ENCODE measurements at places on chromosomes 5 and 9.

DNA sequence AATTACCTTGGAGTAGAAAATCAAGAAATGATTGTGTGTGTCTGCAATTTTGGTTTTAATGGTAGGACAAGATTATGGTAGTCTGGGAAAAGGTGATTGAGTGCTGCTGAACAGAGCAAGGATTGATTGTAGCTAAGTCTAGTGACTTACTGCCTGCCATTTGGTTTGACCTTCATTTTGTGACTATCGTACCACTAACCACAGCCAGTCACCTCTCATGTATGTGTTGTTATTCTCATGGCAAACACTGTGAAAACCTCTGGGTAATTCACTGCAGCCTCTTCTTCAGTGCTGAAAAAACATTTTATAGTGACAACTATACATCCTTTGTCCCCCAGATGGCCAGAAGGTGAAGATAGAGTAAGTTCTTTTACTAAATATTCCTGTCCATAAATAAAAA lies 37.5 kb downstream of the CTNNA1 start:
- DNase-seq: no peak

- DNase-seq: peak; percentile 82
Observed at GRCh38 chr9:89529243-89530035, 31.5 kb upstream of the SEMA4D start.

DNA sequence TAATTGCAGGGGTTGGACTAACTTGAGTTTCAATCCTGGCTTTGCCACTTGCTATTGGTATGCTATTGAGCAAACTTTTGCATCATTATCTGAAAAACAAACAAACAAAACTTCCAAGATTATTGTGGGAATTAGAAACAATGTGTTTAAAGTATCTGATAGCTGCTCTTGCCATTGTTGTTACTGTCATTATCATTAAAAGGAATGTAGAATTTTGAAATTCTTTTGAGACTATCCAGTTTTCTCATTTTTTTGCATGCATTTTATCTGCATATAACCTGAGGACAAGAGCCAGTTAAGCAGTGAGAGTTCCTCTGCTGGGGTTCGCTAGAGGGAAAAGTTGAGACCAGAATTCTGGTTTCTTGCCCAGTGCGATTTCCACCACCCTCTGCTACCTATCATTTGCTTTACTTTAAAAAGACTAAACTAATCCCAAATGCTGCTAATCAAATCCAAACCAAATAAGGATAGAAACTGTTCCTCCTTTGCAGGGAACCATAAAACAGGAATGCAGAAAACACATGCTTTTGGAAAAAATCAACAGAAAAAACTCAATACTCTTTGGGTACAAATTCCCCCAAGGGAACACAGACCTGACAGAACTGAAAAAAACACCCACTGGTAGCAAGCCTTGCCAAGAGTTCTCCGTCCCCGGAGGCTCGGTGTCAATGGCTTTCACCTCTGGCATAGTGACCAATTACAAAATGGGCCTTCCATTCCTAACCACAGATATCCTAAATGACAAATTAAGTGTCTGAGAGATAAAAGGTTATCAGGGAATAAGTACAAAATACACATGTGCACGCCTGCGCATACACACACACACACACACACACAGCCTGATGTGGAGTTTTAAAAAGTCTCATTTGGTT lies 373.7 kb downstream of the ARL15 start:
- DNase-seq: no peak

- DNase-seq: no peak
Observed at GRCh38 chr5:159605585-159605984, 275.3 kb upstream of the IL12B start.

DNA sequence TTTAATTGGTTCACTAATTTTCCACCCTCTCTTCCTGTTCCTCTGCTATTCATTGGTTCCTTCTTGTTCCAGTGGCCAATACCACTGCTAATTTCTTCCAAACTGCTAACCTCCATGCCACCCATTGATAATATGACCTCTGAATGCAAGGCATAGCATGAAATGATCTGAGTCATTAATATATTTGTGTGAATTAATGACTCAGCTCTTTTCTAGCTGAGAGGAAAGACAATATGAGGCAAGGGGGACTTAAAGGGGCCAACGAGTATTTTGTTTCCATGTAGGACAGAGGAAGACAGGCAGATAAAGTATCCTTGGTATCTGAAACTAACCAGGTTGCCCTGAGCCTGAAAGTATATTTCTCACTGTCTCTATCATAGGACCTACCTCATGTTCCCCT lies 154.3 kb upstream of the BRINP1 start:
- DNase-seq: no peak

- no peak for DNase-seq
Observed at GRCh38 chr9:37730256-37730655, 23.3 kb upstream of the TRMT10B start.

GRCh38 chr9:107523539-107523938 lies 34.0 kb upstream of the KLF4 start:
- no peak for DNase-seq

DNA sequence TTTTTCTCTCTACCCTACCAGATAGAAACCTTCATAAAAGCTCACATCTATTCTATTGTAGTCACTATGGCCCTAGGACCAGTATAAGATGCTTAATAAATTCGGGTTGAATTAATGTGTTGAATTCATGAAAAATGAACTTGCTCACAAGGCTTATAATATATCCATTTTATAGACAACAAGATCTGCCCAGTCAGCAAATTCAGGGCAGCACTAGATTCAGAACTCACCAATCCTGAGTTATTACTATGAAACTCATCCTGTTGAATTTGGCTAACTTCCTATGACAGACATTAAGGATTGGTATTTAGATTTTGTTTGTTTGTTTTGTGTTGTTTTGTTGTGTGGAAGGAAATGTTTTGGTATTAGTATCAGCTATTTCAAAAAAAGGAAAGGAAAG lies 143.6 kb upstream of the CCNG1 start:
- no peak for DNase-seq

- DNase-seq: no peak
Observed at GRCh38 chr5:95393279-95393678, 2.1 kb downstream of the FAM81B start.

- peak; percentile 83 for DNase-seq
Observed at GRCh38 chr5:132776131-132776937, 705 bp downstream of the SEPTIN8 start.

GRCh38 chr5:84301535-84301934 lies 83.1 kb downstream of the EDIL3 start:
- DNase-seq: no peak

GRCh38 chr5:149672701-149673476 lies 57.2 kb upstream of the PPARGC1B start:
- no peak for DNase-seq

DNA sequence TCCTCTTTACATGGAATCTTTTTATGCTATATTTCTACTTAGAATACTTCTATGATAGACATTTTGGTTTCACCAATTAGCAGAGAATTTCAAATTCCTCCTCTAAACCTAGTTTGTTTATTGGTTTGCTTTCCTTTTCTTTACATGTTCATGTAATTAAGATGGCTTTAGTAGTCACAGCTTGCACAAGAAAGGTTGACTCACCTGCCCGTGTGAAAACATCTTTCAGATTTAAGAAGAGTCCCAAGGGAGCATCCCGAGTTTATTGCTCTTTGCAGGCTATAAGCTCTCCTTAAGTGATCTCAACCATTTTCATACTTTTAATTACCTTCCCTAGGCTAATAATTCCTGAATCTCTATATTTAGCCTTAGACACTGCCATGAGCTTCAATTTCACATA lies 28.9 kb downstream of the TYRP1 start:
- no peak for DNase-seq

- DNase-seq: no peak
Observed at GRCh38 chr5:77202145-77202544, 8.3 kb upstream of the PDE8B start.
